Posterior vena cava (tissue), 2 donors: ENCODE measurements at places on chromosomes 6 and 20. TPM values are rescaled to one million over a fixed set of nuclear protein-coding genes. Genes with fewer than 3 reads are reported as not detected.
A peak's percentile ranks its signal among the peaks of the same experiment; 100 is the strongest.

DNA sequence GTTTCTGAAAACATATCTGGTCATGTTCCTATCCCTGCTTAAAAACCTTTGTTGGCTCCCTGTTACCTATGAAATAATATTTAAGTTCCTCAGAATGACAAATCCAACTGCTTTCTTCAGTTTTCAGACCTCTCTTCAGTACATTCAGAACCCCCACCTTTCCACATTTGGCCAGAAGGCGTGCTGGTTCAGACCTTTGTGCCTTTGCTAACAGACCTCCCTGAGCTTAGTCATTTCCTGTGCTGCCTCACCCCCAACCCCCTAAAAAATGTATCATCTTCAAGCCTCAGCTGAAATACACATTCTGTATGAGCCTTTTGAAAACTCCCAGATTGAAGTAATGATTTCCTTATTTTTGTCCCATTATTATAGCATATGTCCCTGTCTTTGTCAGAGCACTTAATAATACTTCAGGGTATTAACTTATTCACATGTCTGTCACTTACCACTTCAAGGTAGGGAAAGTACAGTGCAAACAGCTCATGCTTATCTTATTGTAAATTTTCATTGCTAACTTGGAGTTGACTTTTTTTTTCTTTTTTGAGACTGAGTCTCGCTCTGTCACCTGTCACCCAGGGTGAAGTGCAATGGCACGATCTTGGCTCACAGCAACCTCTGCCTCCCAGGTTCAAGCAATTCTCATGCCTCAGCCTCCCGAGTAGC is 19.7 kb downstream of the FAM217A start:
- no peak for DNase-seq

DNA sequence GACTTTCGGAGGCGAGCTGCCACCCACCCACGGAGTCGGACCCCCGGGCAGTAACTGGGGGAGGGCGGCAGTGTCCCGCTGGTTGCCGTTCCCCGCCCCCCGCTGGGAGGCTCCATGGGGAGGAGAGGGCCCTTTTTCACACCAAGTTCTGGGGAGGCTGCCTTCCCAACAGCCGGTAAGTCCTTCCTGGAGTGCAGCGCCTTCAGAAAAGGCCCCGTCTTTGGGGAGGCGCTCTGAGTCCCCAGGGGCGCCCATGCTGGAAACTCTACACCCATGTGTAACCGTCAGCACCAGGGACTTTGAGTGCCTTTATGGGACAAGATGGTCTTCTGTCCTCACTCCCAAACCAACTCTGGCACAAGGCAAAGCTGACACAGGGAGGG is 430 bp upstream of the SOX18 start:
- DNase-seq: no peak

- DNase-seq: no peak
Observed at GRCh38 chr20:19701429-19701828, 56.6 kb upstream of the RIN2 start.

- DNase-seq: no peak
Observed at GRCh38 chr6:140045116-140045515, 670.7 kb upstream of the CITED2 start.

DNA sequence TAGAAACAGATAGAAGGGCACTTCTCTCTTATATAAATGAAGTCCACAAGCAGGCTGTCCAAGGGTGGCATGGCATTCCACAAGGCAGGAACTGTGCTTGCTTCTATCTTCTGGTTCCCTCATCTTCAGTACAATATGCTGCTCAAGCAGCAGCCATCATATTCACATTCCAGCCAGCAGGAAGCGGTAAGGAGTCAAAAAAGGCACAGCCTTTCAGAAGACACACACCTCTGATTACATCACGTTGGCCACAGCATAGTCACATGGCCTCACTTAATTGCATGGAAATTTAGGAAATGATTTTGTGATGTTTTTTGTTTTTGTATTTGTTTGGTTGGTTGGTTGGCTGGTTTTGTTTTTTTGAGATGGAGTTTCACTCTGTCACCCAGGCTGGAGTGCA is 19.0 kb downstream of the REM1 start:
- DNase-seq: no peak

- DNase-seq: no peak
Observed at GRCh38 chr20:63734946-63735858, 1.3 kb upstream of the LIME1 start.

- no peak for DNase-seq
Observed at GRCh38 chr6:144931172-144932035, 646.3 kb downstream of the UTRN start.

DNA sequence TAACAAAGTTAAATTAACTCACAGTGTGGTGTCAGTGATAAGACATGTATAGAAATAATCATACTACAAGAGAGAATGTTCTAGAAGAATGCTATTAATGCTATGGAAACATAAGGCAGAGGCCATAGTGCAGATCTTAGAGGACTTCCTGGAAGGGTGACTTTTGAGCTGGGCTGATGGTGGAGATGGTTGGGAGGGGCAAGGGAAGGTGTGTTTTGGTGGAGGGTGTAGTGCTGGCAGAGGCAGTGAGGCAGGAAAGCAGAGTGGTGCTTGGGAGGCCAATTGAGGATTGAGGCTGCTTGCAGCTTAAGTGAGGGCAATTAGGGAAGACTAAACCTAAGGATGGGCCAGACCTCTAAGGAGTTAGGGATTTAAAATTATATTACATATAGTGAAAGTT is 58.5 kb upstream of the FNDC1 start:
- no peak for DNase-seq

GRCh38 chr6:72809746-72810379 is 188.0 kb downstream of the KCNQ5 start:
- no peak for DNase-seq

- peak; percentile 90 for DNase-seq
Observed at GRCh38 chr6:63571361-63572043, 778 bp upstream of the LOC128125822 start.

DNA sequence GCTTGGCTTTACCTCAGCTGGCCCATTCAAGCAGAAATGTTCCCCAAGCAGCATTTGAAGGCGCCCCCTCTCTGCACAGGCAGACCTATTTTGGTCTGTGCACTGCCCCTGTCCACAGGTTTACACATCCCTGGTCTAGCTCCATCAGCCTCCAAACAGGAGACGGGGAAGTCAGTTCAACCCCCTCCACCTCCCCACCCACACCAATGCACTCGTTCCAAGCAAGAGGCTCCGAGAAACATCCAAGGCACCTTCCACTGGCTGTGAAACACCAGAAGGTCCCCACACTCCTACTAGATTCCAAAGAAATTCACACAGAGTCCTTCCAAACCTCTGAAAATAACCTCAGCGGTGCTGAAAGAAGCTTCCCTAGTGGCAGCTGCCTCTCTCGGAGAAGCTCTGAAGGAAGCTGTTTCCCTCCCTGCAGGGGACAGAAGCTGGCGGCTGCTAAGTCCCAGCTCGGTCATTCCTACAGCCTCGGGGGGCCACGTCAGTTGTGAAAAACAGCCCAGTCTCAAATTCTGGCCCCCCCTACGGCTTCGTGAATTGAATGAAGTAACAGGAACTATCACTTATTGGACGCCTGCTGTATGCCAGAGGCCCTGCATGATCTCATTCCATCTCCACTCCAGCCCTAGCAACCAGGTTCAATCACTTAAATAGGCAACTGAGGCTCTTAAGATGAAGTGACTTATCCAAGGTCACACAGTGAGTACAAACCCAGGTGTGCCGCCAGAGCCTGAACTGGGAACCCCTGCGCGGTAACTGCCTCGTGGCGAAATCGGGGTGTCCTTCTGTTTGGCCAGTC is 815 bp downstream of the SPATA2 start:
- peak; percentile 26 for DNase-seq

DNA sequence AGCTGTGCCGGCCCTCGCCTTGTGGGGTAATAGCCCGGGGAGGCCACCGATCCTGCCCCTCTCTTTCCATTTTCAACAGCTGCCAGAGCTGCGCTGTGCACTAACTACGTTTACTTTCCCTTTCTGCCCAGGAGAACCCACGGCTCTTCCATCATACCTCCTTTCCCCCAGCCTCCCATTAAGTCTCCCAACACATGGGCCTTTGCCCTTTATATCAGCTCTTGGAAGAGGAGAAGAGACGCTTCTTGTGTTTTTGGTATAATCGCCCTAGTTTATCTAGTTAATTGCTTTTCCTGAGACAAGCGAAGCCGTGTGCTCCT is 637 bp downstream of the UBR2 start:
- DNase-seq: no peak

- DNase-seq: no peak
Observed at GRCh38 chr6:126091466-126091865, 105.1 kb downstream of the TRMT11 start.

- no peak for DNase-seq
Observed at GRCh38 chr6:16494793-16495192, 256.4 kb downstream of the GMPR start.

- peak; percentile 53 for DNase-seq
Observed at GRCh38 chr20:36496707-36497669, 44.3 kb upstream of the MYL9 start.

GRCh38 chr20:47859278-47859677 is 74.0 kb upstream of the SULF2 start:
- DNase-seq: no peak

DNA sequence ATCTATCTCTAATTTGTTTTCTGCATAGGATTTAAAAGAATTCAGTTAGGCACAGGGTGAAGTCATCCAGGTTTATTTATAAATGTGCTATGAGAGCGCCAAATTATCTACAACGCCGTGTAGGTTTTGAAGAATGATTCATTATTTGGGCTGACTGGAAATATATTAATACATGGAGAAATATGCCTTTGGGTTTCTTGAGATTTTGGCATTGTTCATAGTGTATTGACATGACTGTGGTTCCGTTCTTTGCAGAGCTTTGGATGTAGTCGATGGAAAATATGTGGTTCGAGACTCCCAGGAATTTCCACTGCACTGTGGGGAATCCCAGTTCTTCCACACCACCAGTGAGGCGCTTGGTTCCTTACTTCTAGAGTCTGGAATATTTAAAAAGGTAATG is 90.9 kb downstream of the CRYBG1 start:
- no peak for DNase-seq

GRCh38 chr6:68196645-68197044 is 438.4 kb upstream of the ADGRB3 start:
- DNase-seq: no peak

DNA sequence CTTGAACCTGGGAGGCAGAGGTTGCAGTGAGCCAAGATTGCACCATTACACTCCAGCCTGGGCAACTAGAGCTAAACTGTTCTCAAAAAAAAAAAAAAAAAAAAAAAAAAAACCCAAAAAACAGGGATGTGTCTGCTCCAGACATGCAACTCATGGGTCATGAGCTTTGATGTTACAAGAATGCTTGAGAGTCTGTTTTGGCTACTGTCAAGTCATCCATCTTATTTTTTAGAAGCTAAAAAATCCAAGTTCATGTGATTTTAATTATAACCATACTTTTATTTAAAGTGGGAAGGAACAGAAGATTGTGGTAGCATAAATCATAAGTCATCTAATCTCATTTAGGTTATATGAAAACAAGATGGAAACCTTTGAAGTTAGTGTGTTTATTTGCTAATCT is 120.6 kb downstream of the PDE7B start:
- no peak for DNase-seq

GRCh38 chr20:3545401-3545925 is 74.6 kb downstream of the ATRN start:
- no peak for DNase-seq

DNA sequence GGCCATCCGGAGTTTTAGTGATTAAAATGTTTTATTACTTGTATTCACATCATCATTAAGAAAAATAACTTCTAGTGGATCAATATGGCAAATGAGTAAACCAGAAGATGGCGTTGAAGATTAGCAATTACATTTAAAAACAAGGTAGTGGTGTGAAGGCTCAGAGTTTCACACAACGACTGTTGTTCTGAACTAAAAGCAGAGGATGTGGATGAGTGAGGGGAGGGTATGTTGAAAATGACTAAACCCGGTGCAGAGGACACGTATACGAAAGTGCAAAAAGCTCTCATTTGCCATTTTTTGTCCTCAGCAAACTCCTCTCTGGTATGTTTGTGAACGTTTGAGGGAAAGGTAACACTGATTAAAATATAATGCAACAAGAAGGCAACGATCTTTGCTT is 1.9 kb upstream of the IRF4 start:
- no peak for DNase-seq

DNA sequence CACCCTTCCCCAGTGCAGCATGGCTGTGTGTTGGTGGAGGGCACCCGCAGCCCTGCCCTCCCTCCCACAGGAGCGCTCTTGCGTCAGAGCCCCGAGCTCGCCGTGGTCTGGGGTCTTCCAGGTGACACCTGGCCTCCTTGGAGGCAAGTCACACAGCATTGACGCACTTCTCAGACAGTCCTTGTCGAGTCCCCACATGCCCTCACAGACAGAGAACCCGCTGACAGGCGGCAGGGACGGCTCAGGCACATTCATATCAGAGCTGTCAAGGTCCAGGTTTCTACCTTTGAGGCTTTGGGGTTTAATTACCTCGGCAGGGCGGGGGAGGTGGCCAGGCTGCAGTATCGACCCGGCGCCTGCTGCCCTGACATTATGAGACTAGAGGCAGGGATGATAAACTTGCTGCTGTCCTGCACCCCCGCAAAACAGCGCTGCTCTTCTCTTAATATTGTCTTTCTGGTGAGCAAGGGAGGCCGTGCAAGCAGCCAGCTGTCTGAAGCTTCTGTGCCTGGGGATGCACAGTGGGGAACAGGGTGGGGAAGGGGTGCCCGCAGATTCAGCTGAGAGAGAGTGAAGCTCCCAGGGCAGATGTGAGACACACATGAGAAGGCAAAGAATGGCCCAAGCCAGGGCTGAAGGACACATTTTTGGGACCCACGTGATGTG is 4.7 kb downstream of the NPEPL1 start:
- no peak for DNase-seq

GRCh38 chr6:35247642-35248231 is 11.8 kb upstream of the ZNF76 start:
- no peak for DNase-seq

DNA sequence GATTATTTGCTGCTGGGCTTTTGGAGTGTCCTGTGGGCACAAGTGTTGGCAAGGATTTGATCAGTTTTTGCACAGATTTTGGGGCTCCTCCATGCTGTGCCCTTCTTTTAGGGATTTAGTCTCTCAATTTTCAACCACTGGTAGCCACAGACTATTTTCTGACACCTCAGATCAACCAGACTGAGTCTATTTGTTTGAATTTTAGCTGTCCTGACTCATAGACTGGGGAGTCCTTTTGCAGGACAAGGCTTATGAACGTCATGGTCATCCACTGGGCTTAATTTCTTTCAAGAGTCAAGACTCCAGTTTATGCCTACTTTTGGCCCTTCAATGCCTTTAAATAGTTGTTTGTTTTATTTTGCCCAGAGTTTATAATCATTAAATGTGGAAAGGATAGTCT is 59.3 kb downstream of the BCKDHB start:
- no peak for DNase-seq

The TDP2 gene
- 32.8 TPM for total RNA-seq

The SLC13A3 gene
- 1.7 TPM for total RNA-seq

The OPRM1 gene
- total RNA-seq: not detected

The CYP39A1 gene
- total RNA-seq: 3.7 TPM

The MICA gene
- 20.5 TPM for total RNA-seq

The GPX5 gene
- not detected for total RNA-seq

The GMEB2 gene
- 6.9 TPM for total RNA-seq

The CST8 gene
- not detected for total RNA-seq

The ROMO1 gene
- 126 TPM for total RNA-seq

The C2 gene
- 14.0 TPM for total RNA-seq
